ENCODE measurements at places on chromosomes 12 and 14. TPM values are rescaled to one million over a fixed set of nuclear protein-coding genes. Genes with fewer than 3 reads are reported as not detected.
A peak's percentile ranks its signal among the peaks of the same experiment; 100 is the strongest.

The FBXO33 gene
- 21.9 TPM for total RNA-seq

The RNASE4 gene
- 8.5 TPM for total RNA-seq

The CCDC196 gene
- total RNA-seq, result not detected

The CLMN gene
- 3.5 TPM for total RNA-seq

The GDF3 gene
- total RNA-seq, result not detected

DNA sequence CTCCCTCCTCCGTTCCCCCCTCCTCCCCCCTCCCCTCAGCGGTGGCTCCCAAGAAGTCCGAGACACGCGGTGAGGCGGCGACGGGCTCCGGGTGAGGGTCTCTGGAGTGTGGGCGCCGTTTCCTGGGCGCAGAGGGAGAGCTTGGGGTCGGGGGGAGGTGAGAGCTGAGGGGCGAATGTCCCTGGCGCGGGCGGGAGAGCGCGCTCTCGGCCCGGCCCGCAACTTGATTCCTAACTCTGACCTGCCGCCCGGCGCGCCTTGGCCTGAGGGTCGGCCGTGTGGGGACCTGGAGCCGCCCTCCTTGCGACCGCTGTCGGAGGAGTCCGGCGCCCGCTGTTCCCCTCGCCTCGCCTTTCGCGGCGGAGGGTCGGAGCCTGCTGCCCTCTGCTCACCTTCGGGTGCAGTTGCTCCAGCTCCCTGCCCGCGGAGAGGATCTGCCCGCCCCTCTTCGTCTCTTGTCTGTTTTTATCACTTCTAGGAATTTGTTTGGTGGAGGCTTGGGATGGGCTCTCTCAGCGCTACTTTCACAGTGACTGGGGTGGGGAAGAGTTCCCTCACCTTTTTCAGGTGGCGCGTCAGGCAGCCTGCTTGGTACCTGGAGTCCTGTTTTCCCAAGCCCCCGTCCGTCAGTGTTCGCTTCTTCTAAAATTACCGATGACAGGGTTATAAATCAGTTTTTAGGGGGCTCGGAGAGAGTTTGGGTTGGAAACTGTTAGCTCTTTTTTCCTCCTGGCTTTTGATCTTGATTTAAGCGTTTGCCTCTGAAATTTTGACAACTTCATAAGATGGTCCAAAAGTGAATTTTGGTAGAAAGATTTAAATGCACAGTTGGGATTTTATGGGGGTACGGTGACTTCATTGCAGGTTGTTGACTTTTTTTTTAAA, 495 bp downstream of the ADIPOR2 start:
- DNase-seq, result peak; percentile 24

- peak; percentile 23 for DNase-seq
These were observed 1435.7 kb downstream of the LRFN5 start for GRCh38 chr14:43042408-43042807.

DNA sequence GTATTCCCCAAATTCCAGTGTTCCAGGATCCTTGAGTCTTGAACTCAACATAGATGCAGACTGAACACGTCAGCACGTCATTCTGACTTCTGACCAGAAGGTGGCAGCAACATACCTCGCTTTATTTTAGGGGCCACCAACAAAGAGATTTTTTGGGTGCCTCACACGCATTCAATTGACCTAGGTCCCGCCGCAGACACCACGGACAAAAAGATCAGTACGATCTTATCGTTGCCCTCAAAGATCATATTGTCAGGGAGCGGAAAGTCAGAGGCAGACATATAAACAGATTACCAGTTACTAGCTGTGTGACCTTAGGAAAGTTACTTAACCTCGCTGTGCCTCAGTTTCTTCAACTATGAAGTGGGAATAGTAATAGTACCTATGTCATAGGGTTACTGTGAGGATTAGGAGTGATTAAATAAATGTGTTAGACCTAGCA, 6.5 kb upstream of the PRPH start:
- peak; percentile 74 for DNase-seq

- DNase-seq, result no peak
These were observed 34.0 kb downstream of the ALG10B start for GRCh38 chr12:38350342-38351174.
